ENCODE measurements at places on chromosomes 16 and 17. TPM values are rescaled to one million over a fixed set of nuclear protein-coding genes. Genes with fewer than 3 reads are reported as not detected.

HID1 gene
- polyA plus RNA-seq = 16.3 TPM

GRCh38 chr16:73605309-73605708 lies 557.4 kb upstream of the ZFHX3 start:
- no peak for DNase-seq

PRAC1 gene
- not detected for polyA plus RNA-seq

GRCh38 chr17:82812601-82813000 lies 27.2 kb downstream of the ZNF750 start:
- no peak for DNase-seq

- DNase-seq = no peak
Observed at GRCh38 chr17:64158406-64158805, 28.5 kb upstream of the ERN1 start.

GRCh38 chr17:39225959-39226683 lies 376 bp upstream of the STAC2 start:
- peak; percentile 81 for DNase-seq

GRCh38 chr16:19683453-19684236 lies 34.4 kb downstream of the KNOP1 start:
- DNase-seq = no peak

Data from right renal pelvis (tissue), 4 donors.